ENCODE measurements at places on chromosomes 3 and 15. TPM values are rescaled to one million over a fixed set of nuclear protein-coding genes. Genes with fewer than 3 reads are reported as not detected.
A peak's percentile ranks its signal among the peaks of the same experiment; 100 is the strongest.

DNA sequence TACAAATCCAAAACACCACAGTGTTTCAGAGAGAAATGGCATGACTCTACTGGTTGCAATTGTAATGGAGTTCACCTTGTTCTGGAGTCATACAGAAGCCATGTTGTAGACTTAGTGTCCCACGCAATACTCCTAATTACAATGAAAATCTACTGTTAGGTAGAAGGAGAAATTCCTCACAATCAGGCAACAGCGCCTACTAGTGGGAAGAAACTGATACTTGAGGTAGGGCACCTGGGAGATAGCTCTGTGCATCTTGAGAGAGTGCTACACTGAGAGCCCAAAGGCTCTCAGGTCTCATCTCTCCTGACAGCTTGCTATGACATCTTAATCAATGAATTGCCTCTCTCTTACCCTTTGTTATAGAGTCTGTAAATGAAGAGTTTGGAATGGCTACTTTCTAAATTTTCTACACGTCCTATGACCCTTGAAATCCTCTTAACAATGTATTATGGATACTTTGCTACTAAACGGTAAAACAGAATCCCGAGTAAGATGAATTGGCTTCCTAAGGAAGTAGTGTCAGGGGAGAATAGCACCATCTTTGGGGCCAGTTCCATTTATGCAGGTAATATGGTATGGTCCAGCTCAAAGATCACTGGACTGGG lies 422.7 kb upstream of the TPRG1 start:
- peak; percentile 82 for DNase-seq

DNA sequence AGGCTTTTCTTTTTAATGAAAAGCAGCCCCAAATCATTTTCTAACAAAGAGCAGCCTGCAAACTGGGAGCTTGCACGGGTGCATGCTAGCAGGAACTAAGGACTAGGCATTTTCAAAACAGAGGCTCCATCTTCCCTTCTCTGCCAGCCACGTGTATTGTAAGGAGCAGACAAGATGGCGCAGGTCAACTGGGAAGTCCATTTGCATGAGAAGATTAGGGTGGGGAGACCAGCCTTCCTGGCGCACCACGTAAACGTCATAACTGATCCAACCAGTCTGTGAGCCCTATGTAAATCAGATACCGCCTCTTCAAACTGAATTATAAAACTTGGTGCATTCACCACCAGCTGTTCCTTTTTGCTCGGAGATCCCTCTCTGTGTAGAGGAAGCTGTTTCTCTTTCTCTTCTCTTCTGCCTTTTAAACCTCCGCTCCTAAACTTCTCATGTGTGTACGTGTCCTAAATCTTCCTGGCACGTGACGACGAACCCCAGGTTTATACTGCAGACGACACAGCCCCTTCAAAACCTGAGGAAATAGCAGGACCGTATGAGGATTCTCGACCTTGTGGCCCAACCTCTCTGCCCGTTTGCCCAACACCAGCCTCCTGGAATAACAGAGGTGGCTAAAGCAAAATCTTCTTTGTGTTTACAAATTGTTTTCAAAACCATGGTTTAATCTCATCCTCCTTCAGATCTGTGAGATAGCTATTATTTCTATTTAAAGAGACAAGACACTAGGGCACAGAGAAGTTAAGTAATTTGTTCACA lies 26.4 kb upstream of the SLC30A4 start:
- DNase-seq, result no peak

- no peak for DNase-seq
These were observed 366.9 kb downstream of the RSL24D1 start for GRCh38 chr15:54829821-54830220.

- DNase-seq, result peak; percentile 70
These were observed 79.0 kb upstream of the DCLK3 start for GRCh38 chr3:36843065-36844051.

DNA sequence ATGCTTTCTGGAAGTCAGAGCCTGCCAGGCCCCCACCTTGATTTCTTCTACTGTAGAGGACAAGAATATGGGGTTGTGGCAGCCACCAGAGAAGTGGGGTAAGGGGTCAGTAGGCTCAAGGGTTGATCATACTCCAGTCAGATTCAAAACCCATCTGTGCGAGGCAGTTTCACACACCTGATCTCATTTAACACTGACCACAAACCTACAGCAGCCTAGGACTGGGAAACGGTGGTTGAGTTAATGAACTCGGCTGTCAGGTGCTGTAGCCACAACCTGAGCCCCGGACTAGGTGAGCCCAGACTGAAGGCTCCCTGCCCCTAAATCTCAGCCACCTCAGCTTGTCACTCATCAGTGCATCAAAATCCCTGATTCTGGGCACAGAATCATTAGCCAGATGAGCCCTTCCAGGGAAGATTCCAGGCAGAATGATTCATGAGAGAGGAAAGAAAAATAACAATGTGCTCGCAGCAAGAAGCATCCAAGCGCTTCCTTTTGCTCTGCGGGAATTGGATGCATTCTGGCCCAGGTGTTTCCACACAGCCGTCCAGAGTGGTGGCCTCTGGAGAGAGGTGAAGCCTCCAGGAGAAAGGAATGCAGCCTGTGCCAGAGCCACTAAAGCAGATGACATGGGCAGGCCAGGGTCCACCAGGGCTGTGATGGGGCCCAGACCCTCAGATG lies 102.1 kb downstream of the SRGAP3 start:
- no peak for DNase-seq

GRCh38 chr15:59516655-59517461 lies 78.9 kb downstream of the FAM81A start:
- no peak for DNase-seq

GRCh38 chr3:121637922-121638321 lies 22.8 kb downstream of the HCLS1 start:
- DNase-seq, result no peak

DNA sequence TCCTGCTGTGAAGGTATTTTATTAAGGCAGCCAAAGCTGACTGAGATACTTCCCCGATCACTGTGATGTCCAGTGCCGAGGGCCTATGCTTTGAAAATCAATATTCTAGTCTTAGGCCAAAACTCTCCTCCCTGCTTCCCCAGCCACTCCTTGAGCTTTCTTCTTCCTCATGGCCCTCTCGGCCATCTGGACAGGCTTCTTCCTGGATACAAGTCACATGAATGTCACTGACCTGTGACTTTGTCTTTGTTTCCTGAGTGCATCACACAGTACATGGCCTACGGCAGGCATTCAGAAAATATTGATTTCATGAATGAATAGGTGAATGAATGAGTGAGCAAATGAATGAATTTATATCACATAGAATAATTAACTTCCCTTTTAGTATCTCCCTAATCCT lies 24.6 kb upstream of the HES1 start:
- no peak for DNase-seq

DNA sequence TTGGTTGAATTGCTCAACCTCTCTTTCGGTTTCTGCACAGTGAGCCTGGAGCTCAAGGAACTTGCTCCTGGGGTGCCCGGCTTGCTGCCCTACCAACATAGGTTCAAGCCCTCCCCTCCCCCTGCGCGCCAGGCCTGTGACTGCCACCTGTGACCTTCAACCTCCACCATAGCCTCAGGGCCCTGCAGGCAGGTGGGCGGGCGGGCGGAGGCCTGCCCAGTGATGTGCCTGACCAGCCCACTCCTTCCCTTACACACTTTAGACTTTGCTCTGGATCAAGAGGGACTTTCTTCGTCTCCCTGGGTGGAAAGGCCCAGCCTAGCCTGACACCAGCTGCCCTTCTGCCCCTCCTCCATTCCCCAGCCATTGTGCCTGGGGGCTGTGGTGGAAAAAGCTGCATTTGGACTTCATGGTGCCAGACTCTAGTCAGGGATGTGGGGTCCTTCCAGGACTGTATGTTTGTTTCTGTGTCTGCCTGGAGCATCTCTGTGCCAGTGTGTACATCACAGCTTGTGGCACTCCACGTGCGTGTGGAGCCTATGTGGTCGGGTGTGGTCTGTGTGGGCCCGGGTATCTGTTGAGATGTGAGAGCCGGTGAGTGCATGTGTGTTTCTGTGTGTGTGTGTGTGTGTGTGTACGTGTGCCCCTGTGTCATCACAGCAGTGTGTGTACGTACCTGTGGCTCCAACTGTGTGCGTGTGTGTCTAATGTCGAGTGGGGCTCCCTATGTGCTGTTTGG lies 9.5 kb downstream of the PRKCD start:
- no peak for DNase-seq

DNA sequence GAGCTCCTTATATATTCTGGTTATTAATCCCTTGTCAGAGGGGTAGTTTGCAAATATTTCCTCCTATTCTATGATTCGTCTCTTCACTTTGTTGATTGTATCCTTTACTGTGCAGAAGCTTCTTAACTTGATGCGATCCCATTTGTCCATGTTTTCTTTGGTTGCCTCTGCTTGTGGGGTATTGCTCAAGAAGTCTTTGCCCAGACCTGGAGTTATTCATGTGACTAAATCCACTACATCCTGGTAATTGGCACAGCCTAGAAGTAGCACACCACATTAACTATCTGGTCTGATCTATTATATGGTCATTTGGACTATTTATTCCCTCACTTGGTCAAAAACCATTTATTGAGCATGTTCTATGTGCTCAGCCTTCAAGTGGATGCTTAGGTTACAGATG lies 164.8 kb upstream of the ATP11B start:
- DNase-seq, result no peak

DNA sequence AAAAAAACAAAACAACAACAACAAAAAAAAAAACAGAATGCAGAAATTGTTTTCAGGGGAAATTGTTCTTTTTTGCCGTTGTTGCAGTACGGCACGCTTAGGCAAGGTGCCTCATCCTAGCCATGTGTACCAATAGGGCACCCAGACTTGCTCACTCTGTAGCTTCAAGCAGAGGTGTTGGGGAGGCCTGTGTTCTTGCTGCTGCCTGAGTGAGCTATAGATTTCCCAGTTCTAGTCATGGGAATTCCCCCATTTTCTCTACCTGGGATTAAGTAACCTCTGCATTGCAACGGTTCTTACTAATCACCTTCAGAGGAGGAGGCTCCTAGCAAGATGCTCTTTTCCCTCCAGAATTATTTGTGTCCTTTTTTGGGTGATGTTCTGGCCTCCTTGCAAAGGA lies 12.9 kb upstream of the PARL start:
- no peak for DNase-seq

GRCh38 chr3:144643771-144644198 lies 672.2 kb downstream of the DIPK2A start:
- no peak for DNase-seq

- DNase-seq, result no peak
These were observed 163.9 kb downstream of the CBLB start for GRCh38 chr3:105704726-105705410.

DNA sequence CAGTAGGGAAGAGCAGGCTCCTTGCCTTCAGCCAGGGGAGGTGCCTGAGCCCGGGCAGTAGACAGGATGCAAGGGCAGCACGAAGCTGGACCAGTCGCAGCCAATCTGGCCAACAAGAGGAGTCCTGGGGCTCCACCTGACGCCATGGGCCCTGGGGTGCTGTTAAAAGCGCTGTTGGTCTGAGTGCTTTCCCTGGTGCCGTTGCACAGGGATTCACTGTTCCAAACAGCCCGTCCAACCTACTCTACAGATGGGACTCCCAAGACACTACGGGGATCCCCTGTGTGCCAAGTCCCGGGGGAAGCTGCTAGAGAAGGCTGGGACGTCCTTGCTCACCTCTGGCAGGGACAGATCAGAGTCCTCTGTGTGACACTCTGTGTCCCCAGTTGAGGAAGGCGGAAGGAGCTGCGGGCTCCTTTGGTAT lies 632 bp downstream of the CTSH start:
- no peak for DNase-seq

DNA sequence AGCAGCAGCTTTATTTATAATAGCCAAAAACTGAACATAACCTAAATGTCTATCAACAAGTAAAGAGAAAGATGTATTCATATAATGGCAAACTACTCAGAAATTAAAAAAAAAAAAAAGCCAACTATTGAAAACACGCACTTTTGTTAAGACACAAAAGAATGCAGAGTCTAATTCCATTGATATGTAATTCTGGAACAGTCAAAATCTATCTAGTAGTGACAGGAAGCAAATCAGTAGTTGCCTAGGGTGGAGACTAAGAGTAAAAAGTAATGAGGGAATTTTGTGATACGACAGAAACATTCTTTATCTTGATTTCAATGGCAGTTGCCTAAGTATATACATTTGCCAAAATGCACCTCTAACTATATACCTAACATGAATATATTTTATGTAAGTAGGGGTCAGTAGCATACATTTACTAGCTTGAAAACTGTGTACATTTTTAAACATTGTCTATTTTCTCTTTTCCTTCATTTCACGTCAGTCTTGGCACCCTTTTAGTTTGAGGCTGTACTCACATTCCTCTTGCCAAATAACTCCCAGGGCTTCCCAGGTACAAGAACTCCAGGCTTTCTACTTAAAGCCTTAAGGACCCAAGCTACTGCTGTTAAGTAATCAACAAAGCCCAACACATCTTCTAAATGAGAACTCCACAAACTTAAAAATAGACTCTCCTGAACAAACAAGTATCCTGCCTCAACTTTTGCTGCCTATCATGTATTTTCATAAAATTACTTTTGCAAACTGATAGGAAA lies 54.7 kb downstream of the ADAM10 start:
- no peak for DNase-seq

GRCh38 chr3:160851629-160852210 lies 95.7 kb downstream of the PPM1L start:
- no peak for DNase-seq

GRCh38 chr3:13427662-13428603 lies 7.8 kb upstream of the NUP210 start:
- DNase-seq, result no peak

- no peak for DNase-seq
These were observed 37.1 kb downstream of the SEC22C start for GRCh38 chr3:42544492-42545283.

- peak; percentile 30 for DNase-seq
These were observed 2.0 kb downstream of the MECOM start for GRCh38 chr3:169661361-169662131.

DNA sequence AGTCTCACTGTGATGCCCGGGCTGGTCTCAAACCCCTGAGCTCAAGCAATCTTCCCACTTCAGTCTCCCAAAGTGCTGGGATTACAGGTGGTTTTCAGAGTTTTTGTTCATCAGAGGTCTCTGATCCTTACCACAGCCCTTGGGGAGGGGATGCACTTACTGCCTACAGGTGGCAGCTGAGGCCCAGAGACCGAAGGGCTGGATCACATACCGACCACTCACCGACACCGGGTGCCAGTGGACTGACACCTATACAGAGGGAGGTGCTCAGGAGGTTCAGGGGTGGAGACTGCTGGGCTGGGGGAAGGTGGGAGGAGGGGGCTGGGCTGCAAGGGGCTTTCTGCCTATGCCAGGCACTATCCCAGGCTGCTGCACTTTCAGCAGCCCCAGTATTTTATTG lies 19.5 kb downstream of the DUSP7 start:
- peak; percentile 53 for DNase-seq

- no peak for DNase-seq
These were observed 13.1 kb downstream of the RYK start for GRCh38 chr3:134237454-134238145.

Gene BFSP2
- total RNA-seq, result not detected

Gene CHST2
- total RNA-seq, result 95.4 TPM

Gene PLSCR2
- total RNA-seq, result not detected

Gene SAXO2
- 1.6 TPM for total RNA-seq

Gene MUSTN1
- total RNA-seq, result 5.3 TPM

Gene ARL14
- not detected for total RNA-seq

Gene CDCP1
- 0.48 TPM for total RNA-seq

Gene ZBED2
- total RNA-seq, result not detected

Gene CRELD1
- 29.1 TPM for total RNA-seq
